ENCODE measurements at places on chromosomes 16 and 17.

DNA sequence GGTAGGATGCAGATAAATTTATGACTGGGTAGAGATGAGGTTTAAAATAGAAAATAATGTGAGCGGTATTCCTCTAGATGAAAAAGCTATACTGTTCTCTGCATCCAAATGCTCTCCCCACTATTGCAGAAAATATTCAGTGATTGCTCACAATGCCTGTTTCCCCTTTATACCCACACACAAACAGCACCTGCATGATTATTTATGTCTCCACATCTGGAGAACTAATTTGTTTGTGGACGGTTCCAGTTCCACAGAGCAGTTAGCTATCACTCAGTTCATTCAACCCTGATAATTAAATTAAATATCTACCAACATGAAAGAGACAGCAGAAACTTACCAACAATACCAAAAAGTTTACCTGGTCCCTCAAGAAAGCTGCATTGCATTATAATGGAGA lies 800.0 kb downstream of the CDH11 start:
- no peak for DNase-seq

DNA sequence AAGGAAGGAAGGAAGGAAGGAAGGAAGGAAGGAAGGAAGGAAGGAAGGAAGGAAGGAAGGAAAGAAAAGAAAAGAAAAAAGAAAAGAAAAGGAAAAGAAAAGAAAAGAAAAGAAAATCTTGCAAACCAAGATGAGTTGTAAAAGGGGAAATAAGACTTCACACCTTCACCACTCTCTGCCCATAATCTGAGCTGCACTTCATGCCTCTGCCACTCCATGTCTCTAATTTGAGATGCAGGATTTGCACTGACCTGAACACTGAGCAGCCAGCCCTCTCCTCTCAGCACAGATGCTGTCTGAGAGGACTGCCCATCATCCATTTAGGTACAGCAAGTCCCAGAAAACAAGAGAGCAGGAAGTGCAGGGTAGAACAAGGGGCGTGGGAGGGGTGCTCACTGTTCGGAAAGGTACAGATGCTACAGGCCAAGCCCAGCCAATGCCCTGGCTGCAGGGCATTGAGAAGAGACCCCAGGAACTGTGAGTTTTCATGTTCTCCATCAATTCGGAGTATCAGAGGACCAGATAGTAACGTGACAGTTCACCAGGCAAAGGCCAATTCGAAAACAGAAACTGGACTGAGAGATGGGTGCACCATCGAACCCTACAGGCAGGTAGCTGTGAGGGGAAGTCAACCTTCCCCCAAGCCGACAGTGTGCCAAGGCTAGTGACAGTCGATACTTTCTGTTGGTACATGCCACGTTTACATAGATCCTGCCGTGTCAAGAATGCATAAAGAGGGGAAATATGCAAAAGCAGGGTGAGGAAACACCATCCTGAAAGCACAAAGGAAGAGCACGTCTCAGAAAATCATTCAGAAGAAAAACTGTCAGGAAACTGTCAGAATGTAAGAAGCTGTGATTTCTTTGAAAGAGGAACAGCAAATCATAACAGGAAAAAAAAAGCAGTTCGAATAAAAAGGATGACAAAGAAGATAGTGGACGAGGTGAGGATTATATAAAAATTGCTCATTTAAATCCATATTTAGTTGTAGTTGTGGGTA lies 142.0 kb upstream of the RCVRN start:
- DNase-seq, result no peak

DNA sequence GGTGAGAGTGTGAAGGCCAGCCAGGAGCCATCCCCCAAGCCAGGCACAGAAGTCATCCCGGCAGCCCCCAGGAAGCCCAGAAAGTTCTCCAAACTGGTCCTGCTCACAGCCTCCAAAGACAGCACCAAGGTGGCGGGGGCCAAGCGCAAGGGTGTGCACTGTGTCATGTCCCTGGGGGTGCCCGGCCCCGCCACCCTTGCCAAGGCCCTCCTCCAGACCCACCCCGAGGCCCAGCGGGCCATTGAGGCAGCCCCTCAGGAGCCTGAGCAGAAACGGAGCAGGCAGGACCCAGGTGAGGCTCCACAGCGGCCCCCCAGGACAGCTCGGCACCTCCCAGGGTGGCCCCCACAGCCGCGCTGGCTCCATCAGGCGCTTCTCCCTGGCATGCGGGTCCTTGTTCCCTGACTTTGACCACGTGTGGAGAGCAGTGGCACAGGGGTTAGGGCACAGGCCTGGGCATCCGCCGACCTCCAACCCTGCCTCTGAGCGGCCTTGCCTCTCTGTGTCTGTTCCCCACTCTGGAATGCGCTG lies 13.5 kb downstream of the FLYWCH2 start:
- DNase-seq, result no peak

DNA sequence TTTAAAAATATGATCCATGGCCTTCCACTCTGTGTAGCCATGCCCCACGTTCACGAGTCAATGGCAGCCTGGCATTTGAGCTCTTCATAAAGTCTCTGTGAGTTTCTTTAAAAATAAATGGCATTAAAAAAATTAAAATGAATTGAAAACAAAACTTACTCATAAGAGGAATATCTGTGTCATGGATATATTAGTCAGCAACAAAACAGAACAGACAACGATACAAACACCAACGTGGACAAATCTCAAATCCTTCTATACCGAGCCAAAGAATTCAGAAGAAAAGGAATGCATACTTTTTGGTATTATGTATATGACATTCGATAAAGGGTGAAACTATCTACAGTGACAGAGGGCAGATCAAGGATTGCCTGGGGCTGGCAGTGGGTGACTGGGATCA lies 8.2 kb upstream of the CMIP start:
- no peak for DNase-seq

- no peak for DNase-seq
These were observed 4.4 kb upstream of the KRT37 start for GRCh38 chr17:41428591-41429291.

DNA sequence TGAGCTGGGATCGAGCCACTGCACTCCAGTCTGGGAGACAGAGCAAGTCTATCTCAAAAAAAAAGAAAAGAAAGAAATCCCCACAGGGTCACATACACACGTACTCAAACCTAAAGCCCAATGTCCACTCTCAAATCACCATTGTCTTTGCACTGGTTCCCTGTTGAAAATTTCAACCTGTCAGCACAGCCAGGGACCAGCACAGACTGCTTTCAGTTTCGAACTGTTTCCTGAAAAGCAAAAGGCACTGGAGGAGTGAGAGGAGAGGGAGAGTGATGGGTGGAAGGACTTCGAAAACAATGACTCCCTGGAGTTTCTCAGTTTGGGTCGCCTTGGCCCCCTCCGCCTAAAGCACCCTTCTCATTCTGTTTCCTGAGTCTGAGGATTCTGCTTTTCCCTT lies 9.0 kb upstream of the CD300C start:
- no peak for DNase-seq

DNA sequence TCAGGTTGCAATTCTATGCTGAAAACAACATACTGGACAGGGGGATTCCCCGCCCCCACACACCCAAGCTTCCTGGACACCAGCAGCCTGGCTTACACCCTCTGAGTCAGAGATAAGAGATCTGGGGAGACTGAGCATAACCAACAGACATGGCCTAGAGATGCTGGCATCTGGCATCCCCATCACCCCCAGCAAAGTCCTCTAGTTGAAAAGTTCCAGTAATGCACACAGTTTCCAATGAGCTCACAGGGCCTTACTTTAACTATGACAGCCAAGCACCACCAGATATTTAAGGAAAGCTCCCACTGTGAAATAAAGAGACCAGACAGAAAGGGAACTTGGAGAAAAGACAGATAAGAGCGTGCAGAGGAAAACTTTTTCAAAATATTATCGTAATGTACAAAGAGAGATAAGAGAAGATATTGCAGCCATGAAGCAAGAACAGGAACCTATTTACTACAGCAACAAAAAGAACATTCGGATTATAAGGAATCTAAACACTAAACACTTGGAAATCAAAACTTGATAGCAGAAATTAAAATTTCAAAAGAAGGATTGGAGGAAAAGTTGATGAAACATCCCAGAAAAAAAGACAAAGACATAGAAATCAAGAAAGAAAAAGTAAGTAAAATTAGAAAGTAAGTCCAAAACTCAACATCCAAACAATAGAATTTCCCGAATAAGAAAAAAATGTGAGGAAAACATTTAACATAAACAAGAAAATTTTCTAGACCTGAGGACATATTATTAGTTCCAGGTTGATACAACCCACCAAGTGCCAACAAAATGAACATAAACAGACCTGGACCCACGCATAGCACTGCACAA lies 17.2 kb upstream of the ALOX15 start:
- DNase-seq, result peak; percentile 68

DNA sequence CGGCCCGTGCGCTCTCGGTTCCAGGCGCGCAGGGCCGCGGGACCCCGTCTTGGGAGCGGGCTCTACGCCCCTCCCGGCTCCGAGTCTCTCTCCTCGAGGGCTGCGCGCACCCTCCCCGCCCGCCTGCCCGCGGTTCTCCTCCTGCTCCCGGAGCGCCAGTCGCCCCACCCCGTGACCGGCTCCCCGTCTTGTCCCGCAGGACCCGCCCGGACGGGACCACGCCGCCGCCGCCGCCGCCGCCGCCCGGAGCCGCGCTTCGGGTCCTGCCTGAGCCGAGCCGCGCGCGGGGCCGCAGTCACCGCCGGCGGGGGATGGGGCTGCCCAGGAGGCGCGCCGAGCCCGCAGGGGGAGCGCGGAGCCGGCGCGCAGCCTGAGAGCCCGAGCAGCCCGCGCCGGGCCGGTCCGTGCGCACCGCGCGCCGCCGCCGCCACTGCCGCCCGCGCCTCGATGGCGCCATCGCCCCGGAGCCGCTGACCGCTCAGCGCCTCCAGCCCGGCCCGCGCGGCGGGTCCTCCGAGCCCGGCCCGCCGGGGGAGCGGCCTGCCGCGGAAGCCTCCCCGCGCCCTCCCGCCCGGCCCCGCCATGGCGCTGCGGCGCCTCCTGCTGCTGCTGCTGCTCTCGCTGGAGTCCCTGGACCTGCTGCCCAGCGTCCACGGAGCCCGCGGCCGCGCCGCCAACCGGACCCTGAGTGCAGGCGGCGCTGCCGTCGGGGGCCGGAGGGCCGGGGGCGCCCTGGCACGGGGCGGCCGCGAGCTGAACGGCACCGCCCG lies at the start of gene SHISA6:
TSS of gene SHISA6 (plus strand) at position 373 of the 770 bp plus-strand sequence.
- no peak for DNase-seq

DNA sequence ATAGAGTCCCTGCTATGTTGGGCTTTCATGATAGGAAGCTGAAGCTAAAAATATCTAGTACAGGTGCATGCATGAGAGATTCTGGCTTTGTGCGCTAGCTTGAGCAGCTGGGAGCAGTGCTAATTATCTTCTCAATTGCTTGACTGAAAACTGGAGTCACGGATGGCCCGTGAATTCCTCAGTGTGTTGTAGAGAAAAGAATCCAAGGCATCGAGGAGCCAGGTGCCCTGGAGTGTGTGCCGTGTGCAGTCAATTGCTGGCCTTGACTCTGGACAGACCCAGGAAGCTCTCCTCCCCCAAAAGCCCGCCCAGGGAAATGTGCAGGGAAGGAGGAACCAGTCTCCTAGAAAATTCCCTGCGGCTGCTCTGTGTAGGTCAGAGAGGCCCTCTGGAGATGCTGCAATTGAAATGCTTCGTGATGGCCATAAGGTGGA lies 14.2 kb downstream of the LGALS3BP start:
- DNase-seq, result no peak

- DNase-seq, result no peak
These were observed 17.9 kb upstream of the FOXF1 start for GRCh38 chr16:86492267-86492960.

- no peak for DNase-seq
These were observed 500 bp downstream of the COX6A2 start for GRCh38 chr16:31427441-31428278.

GRCh38 chr16:66612422-66612821 lies 7.9 kb downstream of the CMTM3 start:
- DNase-seq, result no peak

DNA sequence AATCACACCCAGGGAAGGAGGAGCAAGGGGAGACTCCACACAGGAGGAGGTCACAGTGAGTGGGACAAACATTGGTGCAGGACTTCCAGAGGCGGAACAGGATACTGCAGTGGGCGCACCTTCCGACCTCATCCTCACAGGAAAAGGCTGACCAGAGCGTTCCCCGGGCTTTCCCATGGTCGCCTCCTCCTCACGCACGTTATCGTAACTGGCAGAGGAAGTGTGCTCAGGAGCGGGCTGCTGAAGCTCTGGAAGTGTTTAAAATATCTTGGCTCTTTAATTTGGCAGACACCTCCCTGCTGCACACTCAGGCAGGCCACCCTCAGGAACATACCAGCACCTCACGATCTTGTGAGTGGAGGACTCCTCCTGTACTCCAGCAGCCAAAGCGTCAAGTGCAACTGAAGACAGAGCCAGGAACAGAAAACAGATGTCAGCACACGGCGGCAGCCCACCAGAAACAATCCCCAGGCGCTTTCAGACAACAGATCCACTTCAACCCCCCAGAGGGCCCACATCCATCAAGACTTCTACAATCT lies 17.5 kb downstream of the FANCA start:
- no peak for DNase-seq

DNA sequence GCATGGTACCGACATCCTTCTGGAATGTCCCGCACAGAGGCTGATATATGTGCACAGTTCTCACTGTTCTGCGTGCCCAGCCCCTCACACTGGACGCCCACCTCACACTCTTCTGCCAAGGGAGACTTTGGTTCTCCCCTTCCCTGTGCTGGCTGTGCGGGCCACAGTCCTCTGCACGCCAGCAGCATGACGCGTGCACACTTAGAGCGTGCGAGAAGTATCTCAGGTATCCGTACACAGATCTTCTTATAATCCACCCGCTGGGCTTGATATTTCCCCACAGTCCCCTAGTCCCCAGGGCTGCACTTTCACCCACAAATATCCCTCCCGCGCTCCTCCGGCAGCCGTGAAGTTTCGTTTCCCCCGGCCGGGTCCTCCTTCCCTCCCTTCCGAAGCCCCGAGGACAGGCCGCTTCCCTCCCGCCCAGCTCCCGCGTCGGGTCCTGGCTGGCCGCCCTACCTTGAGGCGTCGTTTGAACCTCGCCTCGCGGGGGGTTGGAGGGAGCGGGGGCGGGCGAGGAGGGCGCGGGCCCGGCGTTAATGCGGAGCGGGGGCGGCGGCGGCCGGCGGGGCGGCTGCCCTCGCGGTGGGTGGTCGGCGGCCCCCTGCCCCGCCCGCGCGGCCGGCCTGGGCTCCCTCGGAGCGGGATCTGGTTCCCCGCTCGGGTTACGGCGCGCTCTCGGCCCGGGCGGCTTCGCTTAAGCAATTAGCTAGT lies 5.0 kb upstream of the FOXF1 start:
- no peak for DNase-seq

GRCh38 chr17:8837563-8838075 lies 29.9 kb downstream of the PIK3R6 start:
- DNase-seq, result no peak

DNA sequence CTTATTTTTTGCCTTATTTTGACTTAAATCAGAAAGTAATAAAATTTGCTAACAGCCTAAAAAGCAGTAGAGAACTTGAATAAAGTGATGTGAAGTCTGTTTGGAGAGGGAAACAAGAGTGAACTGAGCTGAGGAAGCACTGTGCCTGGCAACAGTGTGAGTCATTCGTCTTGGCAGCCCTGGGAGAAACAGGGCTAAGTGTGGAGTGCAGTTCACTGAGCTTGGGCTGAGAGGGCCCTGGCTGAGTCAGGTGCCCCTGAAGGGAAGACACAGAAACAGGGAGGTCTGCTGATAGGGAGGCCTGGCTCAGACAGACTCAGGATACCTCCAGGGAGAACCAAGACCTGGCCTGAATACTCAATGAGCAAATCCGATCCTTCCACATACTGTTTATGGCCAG lies 132.1 kb downstream of the HS3ST4 start:
- DNase-seq, result no peak
